ENCODE measurements at places on chromosomes 12 and 14.

- no peak for DNase-seq
Observed at GRCh38 chr12:1322821-1323220, 271.6 kb downstream of the FBXL14 start.

- no peak for DNase-seq
Observed at GRCh38 chr12:94326727-94327126, 132.9 kb downstream of the CEP83 start.

GRCh38 chr12:9214534-9214933, 6.3 kb upstream of the PZP start:
- no peak for DNase-seq

GRCh38 chr12:48002414-48002730, 1.9 kb downstream of the COL2A1 start:
- DNase-seq: no peak

DNA sequence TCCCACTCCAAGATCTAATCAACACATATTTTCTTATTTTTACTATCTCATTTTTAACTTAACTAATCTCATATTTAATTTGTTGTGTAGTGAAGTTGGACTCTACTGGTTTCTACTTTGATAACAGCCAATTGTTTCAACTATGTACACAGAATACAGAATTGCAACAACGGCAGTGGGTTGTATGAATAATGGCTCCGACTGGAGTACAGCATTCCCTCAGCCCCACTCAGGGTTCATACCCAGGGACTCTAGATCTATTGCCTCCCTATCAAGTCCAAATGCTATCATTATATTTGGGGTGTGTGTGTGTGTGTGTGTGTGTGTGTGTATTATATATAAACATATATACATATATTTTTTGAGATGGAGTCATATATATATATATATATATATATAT, 52.3 kb downstream of the PAWR start:
- no peak for DNase-seq

- peak; percentile 57 for DNase-seq
Observed at GRCh38 chr12:67068761-67069450, 200.3 kb upstream of the CAND1 start.

GRCh38 chr12:132074216-132074615, 69.9 kb downstream of the DDX51 start:
- DNase-seq: no peak

DNA sequence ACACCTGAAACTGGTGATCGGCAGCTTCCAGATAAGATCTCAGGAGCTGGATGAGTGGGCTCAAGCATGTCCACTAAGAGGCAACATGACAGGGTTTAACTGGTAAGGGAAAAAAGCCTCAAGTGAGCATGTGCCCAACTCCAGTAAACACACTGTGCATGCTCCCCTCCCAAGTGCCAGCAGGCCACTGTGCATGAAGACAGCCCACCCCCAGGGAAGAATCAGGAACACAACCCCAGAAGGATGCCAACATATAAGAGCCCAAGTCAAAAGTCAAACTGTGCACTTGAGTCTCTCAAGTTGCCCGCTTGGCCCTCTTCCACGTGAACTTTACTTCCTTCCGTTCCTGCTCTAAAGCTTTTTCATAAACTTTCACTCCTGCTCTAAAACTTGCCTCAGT, 311.3 kb upstream of the PRKD1 start:
- no peak for DNase-seq

- DNase-seq: peak; percentile 66
Observed at GRCh38 chr14:89973234-89973823, 17.6 kb downstream of the TDP1 start.

- no peak for DNase-seq
Observed at GRCh38 chr14:86897224-86897623, 1095.8 kb downstream of the GALC start.

DNA sequence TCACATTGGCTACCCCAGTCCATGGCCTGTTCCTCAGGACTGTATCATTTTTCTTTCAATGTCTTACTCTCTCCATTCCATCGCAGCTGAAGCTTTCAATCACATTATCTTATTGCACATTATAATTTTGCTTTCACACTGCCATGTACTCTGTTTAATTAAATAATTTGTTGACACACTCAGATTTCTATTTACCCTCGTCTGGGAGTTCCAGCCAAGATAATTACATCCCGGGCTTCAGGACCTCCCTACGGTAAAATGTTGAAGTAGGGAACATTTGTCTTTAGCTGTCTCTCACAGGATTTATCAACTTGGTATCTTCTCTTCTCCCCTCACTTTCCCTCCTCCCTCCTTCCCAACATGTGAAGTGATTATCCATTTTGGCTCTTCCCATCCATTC, 177.2 kb upstream of the RASSF8 start:
- no peak for DNase-seq

GRCh38 chr12:92365333-92365732, 219.7 kb upstream of the BTG1 start:
- DNase-seq: no peak

- DNase-seq: no peak
Observed at GRCh38 chr12:4460761-4461160, 15.1 kb upstream of the FGF6 start.

DNA sequence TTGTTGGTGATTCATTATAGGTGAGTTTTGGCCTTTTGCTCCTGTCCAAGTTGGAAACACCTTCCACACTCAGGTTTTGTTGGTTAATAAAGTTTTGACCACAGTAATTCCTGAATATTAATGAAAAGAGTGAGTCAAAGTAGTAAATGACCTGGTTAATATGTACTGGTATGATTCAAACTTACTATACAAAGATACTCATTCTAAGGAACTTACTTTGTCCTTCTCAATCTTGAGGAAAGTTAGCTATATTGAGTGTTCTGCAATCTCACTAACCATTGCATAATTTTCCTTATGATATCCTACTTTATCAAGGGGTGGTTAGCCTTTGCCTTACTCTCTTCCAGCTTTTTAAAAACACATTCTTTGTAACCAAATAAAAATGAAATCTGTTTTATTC, 20.9 kb upstream of the HECTD1 start:
- DNase-seq: peak; percentile 25

- DNase-seq: peak; percentile 36
Observed at GRCh38 chr12:54082397-54082892, 28.8 kb downstream of the HOXC4 start.

DNA sequence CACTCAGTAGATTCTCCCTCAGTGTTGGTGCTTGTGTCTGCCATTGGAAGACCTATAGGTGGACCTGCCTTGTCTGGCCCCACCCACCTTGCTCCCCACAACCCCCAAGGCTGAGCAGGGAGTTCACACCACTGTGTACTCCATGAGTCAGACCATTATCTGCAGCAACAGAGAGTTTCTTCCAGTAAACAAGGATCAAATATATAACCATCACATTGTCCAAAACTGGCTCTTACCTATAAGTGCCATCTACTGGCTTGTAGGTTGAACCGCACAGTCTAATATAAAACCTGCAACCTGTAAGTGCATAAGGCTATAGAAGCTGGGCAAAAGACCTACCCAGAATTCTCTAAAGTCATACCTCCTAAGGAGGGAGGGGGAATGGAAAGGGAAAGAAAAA, 7.9 kb downstream of the TAS2R13 start:
- no peak for DNase-seq
